ENCODE measurements at places on chromosomes 1 and 21.

DNA sequence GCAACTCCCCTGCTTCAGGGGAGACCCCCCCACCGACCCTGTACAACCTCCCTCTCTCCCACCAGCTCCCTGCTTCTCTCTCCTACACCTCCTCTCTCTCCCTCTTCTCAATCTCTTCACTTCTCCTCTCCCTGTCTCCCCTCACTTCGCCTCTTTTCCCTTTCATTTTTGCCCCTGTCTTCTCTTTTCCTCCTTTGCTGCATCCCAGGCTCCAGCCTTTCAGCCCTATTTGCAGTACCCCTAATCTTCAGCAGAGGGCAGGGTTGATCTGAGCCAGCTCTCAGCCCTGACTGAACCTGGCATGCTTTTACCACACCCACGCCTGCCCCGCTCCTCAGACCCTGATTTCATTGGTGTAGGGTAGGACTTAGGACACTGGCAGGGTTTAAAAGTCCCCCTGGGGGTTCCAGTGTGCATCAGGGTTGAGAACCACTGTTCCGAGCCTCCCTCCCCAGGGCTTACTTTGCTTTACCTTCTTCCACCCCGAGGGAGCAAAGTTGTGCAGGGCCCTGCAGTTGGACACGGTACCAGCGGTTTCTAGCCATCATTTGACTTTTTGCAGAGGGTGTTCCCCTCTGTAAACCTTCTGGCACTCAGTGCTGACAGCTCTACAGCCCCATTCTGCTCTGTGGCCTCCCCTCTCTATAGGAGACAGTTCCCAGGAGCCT is 67.3 kb upstream of the CNTN2 start:
- DNase-seq, result peak; percentile 56

- DNase-seq, result peak; percentile 52
These were observed at the start of gene SLC22A15 for GRCh38 chr1:115976062-115976920. Gene SLC22A15 (plus strand): TSS chr1:115976513. CDS start chr1:115976628, 115 bp downstream.

DNA sequence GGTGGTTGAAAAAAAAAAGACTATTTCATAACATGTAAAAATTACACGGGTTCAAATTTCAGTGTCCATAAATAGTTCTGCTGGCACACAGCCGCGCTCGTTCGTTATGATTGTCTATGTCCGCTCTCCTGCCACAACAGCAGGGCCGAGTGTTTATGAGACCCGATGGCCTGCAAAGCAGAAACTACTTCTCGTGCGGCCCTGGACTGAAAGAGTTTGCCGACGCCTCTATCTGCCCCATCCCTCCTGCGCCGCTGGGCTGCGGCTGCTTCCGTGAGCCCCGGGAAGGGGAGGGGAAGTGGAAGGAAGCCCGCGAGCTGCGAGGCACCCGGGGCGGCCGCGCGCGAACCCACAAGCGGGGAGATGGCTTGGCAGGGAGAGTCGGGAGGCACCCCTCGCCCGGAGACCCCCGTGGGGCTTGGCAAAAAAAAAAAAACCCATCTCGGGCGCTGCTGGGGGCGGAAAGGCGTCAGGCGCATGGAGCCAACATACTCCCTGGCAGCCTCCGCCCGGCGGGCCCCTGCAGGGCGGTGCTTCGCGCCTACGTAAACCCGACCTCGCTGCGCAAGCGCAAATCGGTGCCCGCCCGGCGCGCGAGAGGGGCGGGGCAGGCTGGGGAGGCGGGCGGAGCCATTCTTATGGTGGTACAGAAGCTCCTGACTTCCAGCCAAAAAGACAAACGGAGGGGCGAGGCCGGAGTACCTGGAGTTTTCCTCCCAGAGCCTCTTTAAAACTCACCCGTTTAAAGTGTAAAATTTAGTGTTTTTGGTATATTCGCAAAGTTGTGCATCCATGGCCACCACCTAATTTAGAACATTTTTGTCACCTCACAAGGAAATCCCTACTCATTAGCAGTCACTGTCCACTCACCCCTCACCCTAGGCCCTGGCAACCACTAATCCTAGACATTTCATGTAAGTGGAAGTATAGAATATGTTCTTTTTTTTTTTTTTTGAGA is 8.3 kb downstream of the SLC27A3 start:
- DNase-seq, result peak; percentile 93

DNA sequence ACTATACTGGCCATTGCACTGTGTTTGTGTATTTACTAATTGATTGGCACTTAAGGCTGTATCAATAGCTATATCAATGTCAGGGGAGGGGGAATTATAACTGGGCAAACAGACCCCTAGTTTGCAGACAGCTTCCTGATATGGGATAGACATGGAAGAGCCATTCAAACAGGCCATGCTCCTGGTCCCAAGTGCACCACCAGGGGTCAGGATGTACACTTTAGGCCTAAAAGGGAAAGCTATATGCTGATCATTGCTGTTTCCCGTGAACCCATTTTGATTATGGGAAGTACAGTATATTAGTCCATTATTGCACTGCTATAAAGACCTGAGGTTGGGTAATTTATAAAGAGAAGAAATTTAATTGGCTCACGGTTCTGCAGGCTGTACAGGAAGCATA is 124.9 kb upstream of the BACE2 start:
- DNase-seq, result no peak

- no peak for DNase-seq
These were observed 28.4 kb upstream of the RCAN3 start for GRCh38 chr1:24474193-24474592.
